DMS79 treated with DMSO at 0.1 percent for 48 hours (cell line): ENCODE measurements at places on chromosomes 12 and 14.

DNA sequence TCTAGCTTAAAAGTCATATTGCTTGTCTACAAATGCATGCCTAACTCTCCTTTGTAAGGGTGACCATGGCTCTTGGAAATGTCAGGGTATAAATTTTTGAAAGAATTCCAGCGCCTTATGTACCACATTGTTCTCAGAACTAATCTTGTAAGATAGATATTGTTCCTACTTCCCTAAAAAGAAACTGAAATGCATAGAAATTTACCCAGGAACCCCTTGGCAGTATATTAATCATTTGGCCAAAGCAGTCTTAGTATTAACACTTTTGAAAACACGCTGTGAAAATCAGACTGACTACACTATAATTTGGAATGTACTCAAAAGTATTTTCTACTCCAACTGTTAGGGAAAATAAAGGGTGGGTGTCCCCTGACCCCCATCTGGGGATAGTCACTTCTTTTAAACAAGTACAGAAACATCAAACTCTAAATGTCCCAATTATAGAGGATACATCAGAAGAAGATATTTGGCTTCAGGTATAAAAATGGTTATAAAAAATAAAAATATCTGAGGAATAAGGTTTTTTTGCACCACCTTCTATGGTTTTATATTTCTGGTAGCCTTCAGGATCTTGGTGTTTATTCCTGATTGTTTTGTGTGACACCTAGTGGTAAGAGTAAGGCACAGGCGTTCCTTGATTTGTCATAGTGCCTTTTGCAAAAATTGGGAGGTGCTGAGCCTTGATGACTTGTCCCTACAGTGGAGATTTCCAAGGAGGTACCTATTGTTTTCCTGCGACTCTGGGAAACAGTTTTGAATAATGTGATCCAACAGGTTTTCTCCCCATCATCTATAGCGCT is 2.2 kb upstream of the NFKBIA start:
- peak; percentile 96 for DNase-seq

GRCh38 chr14:33454022-33454595 is 496.8 kb downstream of the EGLN3 start:
- no peak for DNase-seq

- DNase-seq, result no peak
Observed at GRCh38 chr14:54322246-54322645, 74.6 kb upstream of the CDKN3 start.

- no peak for DNase-seq
Observed at GRCh38 chr12:15763328-15763727, 25.9 kb downstream of the EPS8 start.

DNA sequence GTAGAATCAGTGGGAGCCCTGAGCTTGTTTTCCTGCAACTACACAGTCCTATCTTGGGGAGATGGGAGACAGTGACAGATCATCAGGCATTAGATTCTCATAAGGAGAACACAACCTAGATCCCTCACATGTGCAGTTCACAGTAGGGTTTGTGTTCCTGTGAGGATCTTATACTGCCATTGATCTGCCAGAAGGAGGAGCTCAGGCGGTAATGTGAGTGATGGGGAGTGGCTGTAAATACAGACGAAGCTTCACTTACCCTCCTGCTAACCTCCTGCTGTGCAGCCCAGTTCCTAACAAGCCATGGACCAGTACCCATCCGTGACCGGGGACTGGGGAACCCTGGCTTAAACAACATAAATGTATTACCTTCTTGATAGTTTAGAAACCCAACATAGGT is 1034.1 kb downstream of the BCL11B start:
- DNase-seq, result no peak
